ENCODE measurements at places on chromosomes 7 and 10. TPM values are rescaled to one million over a fixed set of nuclear protein-coding genes. Genes with fewer than 3 reads are reported as not detected.

DNA sequence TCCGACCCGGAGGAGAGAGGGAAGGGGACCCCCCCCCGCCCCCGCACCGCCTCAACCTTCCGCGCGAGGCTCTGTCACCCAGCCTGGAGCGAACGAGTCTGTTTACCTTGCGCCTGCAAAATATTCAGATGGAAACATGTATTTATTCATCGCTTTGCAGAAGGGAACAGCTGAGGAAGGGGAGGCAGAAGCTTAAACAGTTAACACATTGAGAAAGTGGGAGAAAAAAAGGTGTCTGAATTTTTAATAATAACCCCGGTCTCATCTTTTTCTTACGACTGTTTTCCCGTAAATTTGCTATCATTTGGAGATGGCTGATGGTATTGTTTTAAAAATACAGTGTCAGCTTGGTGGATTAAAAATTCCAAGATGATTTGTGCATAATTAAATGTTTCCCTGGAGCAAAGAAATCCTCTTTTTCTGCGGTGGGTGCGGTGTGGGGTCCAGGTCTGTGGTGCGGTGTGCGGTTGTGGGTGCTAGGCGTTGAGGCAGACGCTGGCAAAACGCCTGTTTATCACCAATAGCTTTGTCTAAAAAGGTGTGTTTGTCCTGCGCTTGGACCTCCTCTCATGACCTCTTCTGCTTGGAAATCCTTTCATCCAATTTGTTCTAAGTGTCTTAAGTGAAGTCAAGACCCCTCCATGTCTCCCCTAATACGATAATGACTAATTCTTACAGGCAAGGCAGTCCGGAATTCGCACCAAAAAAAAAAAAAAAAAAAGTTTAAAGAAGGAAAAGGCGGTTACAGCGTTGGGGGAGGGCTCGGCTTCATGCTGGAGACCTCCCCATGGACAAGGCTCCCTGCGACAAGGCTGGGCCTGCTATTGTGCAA is 1.6 kb downstream of the UNCX start:
- no peaks in the 10 kb centered on the region for H3K4me1 ChIP-seq
- no peak for DNase-seq
- no peak overlapping the region for H3K27ac ChIP-seq
- no peak overlapping the region for H3K4me3 ChIP-seq
- no peaks in the 10 kb centered on the region for H3K36me3 ChIP-seq
- H3K27me3 ChIP-seq, result peaks cover 84% of the 10 kb centered on the region

DNA sequence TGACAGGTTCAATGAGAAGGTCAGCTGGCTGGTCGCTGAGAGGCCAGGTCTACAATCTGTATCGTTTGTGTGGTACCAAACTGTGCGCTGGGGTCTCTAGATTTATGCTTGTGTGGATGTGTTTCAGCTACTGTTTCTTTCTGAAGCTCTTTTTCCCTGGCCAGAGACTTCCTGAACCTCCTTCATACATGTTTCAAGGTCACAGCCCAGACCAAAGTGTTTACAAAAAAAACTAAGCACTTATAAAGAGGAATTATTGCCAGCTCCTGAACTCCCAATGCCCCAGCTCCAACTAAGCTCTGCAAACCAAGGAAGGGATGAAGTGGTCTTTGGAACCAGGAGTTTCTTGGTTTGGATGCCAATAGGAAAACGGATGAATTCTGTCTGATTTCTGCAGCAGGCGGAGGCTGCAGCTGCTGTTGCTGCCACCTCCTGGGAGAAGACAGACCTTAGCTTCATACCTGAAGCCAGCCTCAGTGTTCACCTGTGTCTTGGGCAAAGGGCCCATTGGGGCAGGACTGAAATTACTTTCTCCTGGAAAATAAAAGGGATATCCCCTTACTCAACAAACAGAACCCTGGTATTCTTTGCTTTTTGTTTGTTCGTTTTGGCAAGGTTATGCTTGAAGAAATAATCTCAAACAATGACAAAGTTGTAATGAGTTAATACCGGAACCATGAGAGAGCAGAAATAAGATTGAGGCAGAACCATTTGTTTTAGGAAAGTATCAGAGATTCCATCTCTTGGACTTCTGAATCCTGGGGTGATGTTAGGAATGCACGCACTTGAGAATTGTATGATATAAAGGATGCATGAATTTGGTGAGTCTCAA is 24.6 kb upstream of the MKLN1 start:
- H3K4me3 ChIP-seq, result no peak overlapping the region
- no peaks in the 10 kb centered on the region for H3K27me3 ChIP-seq
- H3K36me3 ChIP-seq, result no peaks in the 10 kb centered on the region
- DNase-seq, result peak; percentile 27
- H3K4me1 ChIP-seq, result no peaks in the 10 kb centered on the region

DNA sequence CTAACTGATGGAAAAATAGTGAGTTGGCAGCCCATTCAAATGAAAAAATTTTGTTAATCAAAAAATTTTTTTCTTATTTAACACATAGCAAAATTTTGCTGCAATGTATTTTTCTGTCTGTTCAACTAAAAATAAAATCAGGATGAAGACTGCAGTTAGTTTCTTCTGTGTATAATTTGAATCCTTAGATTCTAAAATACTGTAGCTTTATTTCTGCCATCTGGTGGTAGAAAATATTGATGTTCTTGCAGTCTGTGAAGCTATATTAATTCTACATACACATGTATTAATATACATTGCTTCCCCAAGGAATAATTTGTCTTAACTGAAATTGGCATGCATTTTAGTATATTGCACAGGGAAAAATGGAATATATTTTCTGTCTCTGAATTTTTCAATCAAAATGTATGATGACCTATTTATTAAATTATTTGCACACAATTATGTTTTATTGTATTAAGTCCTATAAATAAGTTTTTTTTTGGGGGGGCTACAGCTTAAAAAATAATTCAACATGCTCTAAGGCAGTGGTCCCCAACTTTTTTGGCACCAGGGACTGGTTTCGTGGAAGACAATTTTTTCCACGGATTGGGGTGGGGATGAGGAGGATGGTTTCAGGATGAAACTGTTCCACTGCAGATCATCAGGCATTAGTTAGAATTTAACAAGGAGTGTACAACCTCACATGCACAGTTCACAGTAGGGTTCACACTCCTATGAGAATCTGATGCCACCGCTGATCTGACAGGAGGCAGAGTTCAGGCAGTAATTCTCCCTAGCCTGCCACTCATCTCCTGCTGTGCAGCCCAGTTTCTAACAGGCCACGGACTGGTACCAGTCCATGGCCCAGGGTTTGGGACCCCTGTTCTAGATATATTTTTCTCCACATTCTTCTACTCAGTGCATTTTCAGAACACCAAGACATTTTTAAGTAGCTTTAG is 119.4 kb downstream of the GNAT3 start:
- no peak overlapping the region for H3K27ac ChIP-seq
- no peaks in the 10 kb centered on the region for H3K27me3 ChIP-seq
- no peaks in the 10 kb centered on the region for H3K36me3 ChIP-seq

GRCh38 chr10:57008189-57008588 is 647.1 kb upstream of the ZWINT start:
- H3K27ac ChIP-seq, result no peak overlapping the region
- no peaks in the 10 kb centered on the region for H3K4me1 ChIP-seq
- H3K27me3 ChIP-seq, result no peaks in the 10 kb centered on the region
- DNase-seq, result no peak
- H3K36me3 ChIP-seq, result no peaks in the 10 kb centered on the region
- H3K4me3 ChIP-seq, result no peak overlapping the region

DNA sequence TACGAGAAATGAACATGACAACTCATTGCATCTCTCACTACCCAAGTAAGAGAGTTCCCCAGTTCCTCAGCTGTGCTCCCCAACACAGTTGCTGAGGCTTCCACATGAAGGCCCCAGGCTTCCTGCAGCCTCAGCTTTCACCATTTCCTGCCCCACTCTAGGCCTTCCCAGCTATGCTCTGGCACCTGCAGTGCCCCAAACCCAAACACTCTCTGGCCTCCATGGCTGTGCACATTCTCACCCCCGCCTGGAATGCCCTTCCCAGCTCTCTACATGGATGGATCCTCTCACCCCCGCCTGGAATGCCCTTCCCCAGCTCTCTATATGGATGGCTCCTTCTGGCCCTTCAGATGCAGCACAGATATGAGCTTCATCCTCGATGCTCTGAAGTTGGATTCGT is 61.3 kb downstream of the KIAA1549 start:
- no peak for DNase-seq
- no peaks in the 10 kb centered on the region for H3K36me3 ChIP-seq
- no peak overlapping the region for H3K4me3 ChIP-seq
- no peaks in the 10 kb centered on the region for H3K4me1 ChIP-seq
- H3K27ac ChIP-seq, result no peak overlapping the region
- no peaks in the 10 kb centered on the region for H3K27me3 ChIP-seq

Gene NEUROD6
- total RNA-seq, result not detected

GRCh38 chr7:131231381-131232220 is 96.1 kb upstream of the MKLN1 start:
- peak overlapping the region; percentile 58 for H3K27ac ChIP-seq
- no peak overlapping the region for H3K4me3 ChIP-seq
- no peaks in the 10 kb centered on the region for H3K4me1 ChIP-seq
- H3K27me3 ChIP-seq, result no peaks in the 10 kb centered on the region
- peak; percentile 31 for DNase-seq
- no peaks in the 10 kb centered on the region for H3K36me3 ChIP-seq

GRCh38 chr7:122123746-122124145 is 20.3 kb downstream of the AASS start:
- no peak overlapping the region for H3K4me3 ChIP-seq
- no peak for DNase-seq
- H3K36me3 ChIP-seq, result no peaks in the 10 kb centered on the region
- no peaks in the 10 kb centered on the region for H3K4me1 ChIP-seq
- no peaks in the 10 kb centered on the region for H3K27me3 ChIP-seq
- H3K27ac ChIP-seq, result no peak overlapping the region

Gene HECW1
- 0.40 TPM for total RNA-seq

Gene GPR15LG
- 515 TPM for total RNA-seq

DNA sequence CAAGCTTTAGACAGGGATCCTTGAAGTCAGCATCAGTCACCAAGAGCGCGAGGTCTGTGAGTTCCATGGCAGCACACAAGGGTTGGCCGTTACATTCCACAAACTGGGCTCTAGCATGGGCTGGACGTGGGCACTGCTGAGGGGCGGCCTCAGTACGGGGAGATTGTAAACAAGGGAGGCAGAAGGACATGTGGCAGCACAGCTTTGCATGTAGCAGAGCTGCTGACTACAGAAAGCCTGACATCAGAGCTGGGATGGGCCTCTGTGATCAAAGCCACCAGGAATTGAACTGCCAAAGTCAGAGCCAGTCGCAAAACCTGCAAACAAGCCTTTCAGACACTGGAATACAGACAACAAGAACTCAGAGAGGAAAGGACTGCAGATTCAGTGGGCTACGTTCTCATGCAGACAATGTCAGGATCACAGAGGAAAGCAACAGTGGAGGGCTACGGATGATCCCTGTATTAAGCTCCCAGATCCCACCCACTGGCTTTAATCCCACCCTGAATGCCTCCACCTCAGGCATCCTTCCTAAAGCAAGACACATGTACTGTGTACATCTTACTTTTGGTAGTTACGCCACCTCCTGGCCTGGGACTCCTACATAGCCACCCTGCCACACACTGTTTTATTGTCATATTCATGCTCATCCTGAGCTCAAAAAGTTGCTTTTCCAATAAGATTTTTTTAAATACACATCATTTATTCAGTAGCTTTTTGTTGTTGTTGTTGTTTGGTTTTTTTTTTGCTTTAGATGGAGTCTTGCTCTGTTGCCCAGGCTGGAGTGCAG is 291.1 kb upstream of the IMMP2L start:
- H3K27ac ChIP-seq, result no peak overlapping the region
- no peaks in the 10 kb centered on the region for H3K27me3 ChIP-seq
- no peak overlapping the region for H3K4me3 ChIP-seq
- peaks cover 7% of the 10 kb centered on the region for H3K4me1 ChIP-seq

GRCh38 chr10:113539789-113540188 is 13.1 kb upstream of the HABP2 start:
- H3K4me1 ChIP-seq, result no peaks in the 10 kb centered on the region
- H3K27me3 ChIP-seq, result no peaks in the 10 kb centered on the region
- no peak for DNase-seq
- H3K4me3 ChIP-seq, result no peak overlapping the region

Gene PNLIPRP1
- 2.5 TPM for total RNA-seq

DNA sequence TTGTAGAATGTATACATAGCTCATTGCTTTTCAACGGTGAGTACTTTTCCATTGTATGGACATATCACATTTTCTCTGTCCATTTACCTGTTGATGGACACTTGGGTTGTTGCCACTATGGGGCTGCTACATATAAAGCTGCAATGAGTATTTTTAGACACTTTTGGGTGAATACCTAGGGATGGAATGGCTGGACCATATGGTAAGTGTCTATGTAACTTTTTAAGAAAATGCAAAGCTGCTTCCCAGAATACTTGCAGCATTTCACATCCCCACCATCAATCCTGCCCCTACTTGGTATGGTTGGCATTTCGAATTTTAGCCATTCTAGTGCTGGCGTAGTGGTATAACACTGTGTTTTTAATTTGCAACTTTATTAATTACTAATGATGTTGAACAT is 274.6 kb downstream of the TNS3 start:
- no peaks in the 10 kb centered on the region for H3K36me3 ChIP-seq
- H3K4me1 ChIP-seq, result no peaks in the 10 kb centered on the region
- H3K27ac ChIP-seq, result no peak overlapping the region
- no peak overlapping the region for H3K4me3 ChIP-seq
- no peak for DNase-seq

GRCh38 chr7:7720193-7720592 is 1.8 kb upstream of the RPA3 start:
- no peaks in the 10 kb centered on the region for H3K36me3 ChIP-seq
- H3K27me3 ChIP-seq, result no peaks in the 10 kb centered on the region
- H3K4me3 ChIP-seq, result no peak overlapping the region
- H3K4me1 ChIP-seq, result no peaks in the 10 kb centered on the region

GRCh38 chr7:28958235-28958979 is at the start of gene TRIL:
TRIL (minus strand) TSS chr7:28958330; CDS start chr7:28958046, 284 bp downstream.
- DNase-seq, result peak; percentile 71
- peak within 1 kb of the TSS; percentile 43 for H3K27ac ChIP-seq
- H3K4me3 ChIP-seq, result peak within 1 kb of the TSS; percentile 63

DNA sequence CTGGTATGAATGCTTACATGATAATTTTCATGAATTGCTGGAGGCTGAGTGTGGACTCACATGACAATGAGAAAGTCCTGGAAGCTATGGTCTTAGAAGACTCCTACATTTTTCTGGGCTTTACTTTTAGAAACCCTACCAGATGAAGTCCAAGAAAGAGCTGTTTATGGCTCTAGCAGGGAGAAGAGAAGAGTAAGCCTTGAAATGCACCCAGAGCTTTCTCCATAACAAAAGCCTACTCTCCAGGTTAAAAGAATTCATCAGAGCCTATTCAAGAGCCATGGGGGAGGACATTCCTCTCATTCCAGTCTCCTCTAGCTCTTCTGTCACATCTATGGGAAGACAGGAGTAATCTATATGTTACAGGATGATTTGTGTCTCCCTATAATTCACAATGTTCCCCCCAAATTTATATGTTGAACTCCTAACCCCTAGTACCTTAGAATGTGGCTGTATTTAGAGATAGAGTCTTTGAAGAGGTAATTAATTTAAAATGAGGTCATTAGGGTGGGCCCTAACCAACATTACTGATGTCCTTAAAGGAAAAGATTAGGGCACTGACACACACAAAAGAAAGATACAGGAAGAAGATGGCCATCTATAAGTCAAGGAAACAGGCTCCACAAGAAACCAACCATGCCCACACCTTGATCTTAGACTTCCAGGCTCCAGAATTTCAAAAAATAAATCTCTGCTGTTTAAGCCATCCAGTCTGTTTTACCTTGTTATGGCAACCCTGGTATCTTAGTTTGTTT is 193.8 kb upstream of the PTER start:
- H3K27me3 ChIP-seq, result no peaks in the 10 kb centered on the region
- H3K4me3 ChIP-seq, result no peak overlapping the region
- no peaks in the 10 kb centered on the region for H3K4me1 ChIP-seq
- no peak overlapping the region for H3K27ac ChIP-seq
- no peak for DNase-seq

- no peaks in the 10 kb centered on the region for H3K4me1 ChIP-seq
- H3K4me3 ChIP-seq, result no peak overlapping the region
- H3K27ac ChIP-seq, result no peak overlapping the region
- no peak for DNase-seq
- no peaks in the 10 kb centered on the region for H3K36me3 ChIP-seq
- H3K27me3 ChIP-seq, result no peaks in the 10 kb centered on the region
Observed at GRCh38 chr10:24777196-24777595, 53.5 kb upstream of the ARHGAP21 start.

All from colonic mucosa (tissue), 4 donors.